Activated CD8-positive, alpha-beta memory T cell treated with anti-CD3 and anti-CD28 coated beads for 1 hour (primary cell): ENCODE measurements at places on chromosomes 3 and 15.
A peak's percentile ranks its signal among the peaks of the same experiment; 100 is the strongest.

GRCh38 chr3:174330303-174330702 lies 528.8 kb upstream of the NAALADL2 start:
- DNase-seq = no peak

DNA sequence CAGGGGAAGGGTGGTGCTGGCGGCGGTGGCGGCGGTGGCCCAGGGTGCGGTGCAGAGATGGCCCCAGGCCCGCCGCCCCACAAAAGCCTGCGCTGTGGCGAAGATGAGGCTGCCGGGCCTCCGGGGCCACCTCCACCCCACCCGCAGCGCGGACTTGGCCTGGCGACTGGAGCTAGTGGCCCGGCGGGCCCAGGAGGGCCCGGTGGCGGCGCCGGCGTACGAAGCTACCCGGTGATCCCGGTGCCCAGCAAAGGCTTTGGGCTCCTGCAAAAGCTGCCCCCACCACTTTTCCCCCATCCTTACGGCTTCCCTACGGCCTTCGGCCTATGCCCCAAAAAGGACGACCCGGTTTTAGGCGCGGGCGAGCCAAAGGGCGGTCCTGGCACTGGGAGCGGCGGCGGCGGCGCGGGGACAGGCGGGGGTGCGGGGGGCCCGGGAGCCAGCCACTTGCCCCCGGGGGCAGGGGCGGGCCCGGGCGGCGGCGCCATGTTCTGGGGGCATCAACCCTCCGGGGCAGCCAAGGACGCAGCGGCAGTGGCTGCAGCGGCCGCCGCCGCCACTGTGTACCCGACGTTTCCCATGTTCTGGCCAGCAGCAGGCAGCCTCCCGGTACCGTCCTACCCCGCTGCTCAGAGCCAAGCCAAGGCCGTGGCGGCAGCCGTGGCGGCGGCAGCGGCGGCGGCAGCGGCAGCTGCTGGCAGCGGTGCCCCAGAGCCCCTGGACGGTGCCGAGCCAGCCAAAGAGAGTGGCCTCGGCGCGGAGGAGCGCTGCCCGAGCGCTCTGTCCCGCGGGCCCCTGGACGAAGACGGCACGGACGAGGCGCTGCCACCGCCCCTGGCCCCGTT lies 1.6 kb downstream of the SKOR1 start:
- DNase-seq = no peak

DNA sequence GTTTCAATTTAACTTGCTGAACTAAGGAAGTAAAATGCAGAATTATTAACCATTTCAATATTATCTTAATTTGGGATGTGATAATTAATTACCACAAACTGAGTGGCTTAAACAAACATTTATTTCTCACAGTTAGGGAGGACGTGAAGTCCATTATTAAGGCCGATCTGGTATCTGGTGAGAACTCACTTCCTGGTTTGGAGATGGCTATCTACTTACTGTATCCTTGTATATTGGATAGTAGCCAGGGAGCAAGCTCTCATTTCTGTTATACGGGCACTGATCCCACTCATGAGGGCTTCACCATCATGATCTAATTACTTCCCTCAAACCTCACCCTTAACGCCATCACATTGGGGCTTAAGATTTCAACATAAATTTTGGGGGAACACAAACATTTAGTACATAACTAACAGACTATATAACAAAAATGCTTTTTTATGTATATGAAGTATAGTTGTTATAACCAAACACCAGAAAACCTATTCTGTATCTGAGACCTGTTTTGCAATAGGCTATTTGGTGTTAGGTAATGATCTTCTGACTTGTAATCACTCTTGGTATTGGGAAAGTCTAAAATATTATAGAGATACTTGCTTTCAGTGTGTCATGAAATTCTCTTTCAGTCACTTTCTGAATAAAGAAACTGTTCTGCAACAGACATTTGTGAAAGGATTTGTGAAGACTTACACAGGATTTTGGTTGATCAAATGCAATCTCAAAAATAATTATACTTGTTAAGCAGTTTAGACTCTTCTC lies 4.7 kb upstream of the KPNA4 start:
- no peak for DNase-seq

- DNase-seq = no peak
These were observed 64.4 kb upstream of the TAMM41 start for GRCh38 chr3:11910971-11911531.

- no peak for DNase-seq
These were observed 256.0 kb downstream of the SV2B start for GRCh38 chr15:91356083-91356482.

DNA sequence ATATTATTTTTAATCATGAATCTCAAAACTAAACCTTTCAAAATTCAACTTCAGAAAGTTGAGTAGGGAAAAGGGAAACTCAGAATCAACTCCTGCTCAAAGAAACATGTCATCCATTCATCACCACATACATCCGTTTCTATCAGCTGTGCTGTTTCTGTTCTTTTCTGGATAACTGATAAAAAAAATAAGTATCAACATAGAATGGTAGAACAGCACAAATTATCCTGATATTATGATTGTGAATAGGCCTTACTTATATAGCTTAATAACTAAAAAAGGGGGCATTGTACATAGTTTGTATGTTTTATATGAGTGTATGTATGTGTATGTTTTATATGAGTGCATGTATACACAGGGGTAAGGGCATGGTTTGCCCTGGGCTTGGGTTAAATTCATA lies 3.1 kb downstream of the TM4SF1 start:
- DNase-seq = no peak

- no peak for DNase-seq
These were observed 228.6 kb downstream of the UBE2E2 start for GRCh38 chr3:23431764-23432163.

- no peak for DNase-seq
These were observed 92.4 kb downstream of the CLDN1 start for GRCh38 chr3:190229632-190230424.

- DNase-seq = no peak
These were observed 469.9 kb upstream of the CBLB start for GRCh38 chr3:106338582-106339214.

DNA sequence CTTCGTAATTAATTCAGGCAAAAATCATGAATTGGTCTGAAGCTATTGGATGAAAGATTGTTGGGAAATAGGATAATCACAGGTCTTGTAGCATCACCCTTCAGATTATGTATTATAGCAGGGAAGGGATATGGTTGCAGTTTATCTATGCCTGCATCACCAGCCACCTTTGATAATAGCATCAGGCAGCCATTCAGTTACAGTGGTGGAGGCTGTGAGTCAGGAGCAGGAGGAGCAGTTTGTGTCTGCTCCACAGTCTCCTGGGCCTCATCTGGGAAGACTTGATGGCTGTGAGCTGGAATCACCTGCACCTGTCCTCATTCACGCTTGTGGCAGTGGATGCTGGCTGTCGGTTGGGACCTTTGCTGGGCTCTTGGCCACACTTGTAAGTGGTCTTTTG lies 104.3 kb upstream of the PLXNA1 start:
- DNase-seq = no peak

- DNase-seq = no peak
These were observed 195.6 kb downstream of the ZBBX start for GRCh38 chr3:167184511-167184910.

GRCh38 chr3:39025222-39025970 lies 26.3 kb downstream of the SCN11A start:
- no peak for DNase-seq

DNA sequence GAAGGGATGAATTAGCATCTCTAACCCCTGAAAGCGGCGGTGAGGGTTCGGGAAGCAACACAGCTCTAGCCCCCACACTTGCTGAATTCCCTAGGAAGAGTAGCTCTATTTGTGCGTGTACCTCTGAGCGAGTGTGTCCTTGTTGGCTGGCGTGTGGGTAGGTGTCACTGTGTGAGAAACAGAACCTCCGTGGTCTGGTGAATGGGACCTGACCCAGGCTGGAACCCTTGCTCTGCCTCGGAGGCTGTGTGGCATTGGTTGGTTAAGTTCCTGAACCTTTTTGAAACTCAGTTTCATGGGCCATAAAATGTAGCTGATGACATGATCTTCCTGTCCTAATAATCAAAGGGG lies 414 bp upstream of the TMEM115 start:
- no peak for DNase-seq

DNA sequence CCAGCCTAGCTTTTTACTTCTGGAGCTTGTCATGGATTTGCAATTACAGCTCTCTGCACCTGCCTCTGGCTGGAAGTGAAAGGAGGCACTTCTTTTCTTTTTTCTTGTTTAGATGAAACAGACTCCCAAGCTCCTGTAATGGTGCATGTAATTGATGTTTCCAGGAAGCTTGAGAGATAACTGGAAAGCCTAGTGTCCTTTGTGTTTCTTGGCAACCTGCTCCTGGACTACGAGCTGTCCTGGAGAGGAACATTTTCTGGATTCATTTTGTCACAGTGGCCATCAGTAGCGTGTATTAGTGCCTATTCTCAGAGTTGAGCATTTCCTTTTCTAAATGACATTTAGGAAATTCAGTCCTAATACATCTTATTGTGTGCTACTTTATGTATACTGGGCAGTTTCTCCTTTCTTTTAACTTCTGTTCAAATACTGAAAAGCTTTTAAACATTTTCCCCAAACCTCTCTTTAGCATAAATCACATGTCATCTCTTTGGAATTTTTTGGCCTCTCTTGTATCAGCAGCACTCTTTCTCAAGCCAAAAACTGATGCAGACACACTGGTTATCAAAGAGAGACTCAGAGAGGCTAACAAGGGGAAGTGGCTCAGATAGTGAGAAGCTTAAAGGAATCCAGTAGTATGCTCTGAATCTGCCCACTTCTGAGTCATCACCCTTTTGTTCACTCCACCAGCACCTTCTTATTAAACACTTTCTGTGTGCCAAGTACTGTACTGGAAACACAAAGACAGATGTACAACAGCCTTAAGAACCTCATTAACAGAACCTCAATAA lies 62.6 kb upstream of the SLC2A2 start:
- no peak for DNase-seq

- DNase-seq = no peak
These were observed 293.6 kb downstream of the FGF12 start for GRCh38 chr3:192433704-192434103.

GRCh38 chr3:132064114-132064513 lies 29.3 kb upstream of the CPNE4 start:
- DNase-seq = no peak

DNA sequence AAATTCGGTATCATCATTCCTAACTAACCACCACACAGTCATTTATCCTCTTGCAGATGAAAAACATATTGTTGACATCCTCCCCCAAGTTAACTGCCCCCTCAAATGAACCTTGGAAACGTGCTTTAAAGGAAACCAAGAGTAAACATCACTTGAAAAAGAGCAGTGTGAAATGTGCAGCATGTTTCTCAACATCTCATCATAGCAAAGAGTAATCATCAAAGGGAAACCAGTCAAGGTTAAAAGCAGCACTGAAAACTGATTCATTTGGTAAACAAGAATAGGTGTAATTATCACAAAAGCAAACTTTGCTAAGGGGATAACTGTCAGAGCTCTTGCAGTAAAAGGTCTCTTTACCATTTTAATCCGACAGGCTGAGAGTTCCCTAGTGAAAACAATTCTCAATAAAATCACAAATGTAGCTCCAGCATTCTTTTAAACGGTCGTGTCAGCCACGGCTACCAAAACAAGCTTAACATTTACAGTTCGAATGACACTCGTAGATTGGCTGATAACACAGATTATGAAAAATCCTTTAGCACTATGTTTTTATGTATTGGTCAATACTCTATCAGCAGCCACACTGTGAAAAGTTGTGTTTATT lies 461.0 kb downstream of the GBE1 start:
- no peak for DNase-seq

DNA sequence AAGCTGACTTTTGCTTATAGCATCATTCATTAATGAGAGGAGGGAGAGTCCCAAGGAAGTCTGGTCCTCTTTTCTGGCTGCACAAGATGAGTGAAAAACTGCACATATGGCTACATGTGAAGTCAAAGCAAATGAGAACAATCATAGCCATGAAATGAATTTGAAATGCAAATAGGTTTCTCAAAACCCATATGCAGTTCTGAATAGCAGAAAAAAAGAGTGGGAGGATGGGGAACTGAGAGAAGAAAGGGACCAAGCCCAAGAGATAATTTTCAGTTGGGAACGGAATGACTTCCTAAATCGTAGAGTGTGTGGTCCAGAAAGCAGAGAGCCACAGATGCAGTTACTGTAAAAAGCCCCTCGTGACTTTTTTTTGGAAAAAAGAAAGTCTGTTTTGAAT lies 66.3 kb downstream of the GTPBP8 start:
- DNase-seq = no peak

- no peak for DNase-seq
These were observed 15.0 kb downstream of the CDCP1 start for GRCh38 chr3:45131201-45131600.

- no peak for DNase-seq
These were observed 493.9 kb upstream of the ZNF385D start for GRCh38 chr3:22244761-22245521.

- DNase-seq = no peak
These were observed 19.6 kb upstream of the HCN4 start for GRCh38 chr15:73388256-73388781.

GRCh38 chr3:13420831-13421765 lies 976 bp upstream of the NUP210 start:
- DNase-seq = peak; percentile 46

- DNase-seq = no peak
These were observed 103.8 kb upstream of the PRR20G start for GRCh38 chr3:127391436-127392155.

GRCh38 chr3:61715886-61716527 lies 154.6 kb downstream of the PTPRG start:
- DNase-seq = no peak

DNA sequence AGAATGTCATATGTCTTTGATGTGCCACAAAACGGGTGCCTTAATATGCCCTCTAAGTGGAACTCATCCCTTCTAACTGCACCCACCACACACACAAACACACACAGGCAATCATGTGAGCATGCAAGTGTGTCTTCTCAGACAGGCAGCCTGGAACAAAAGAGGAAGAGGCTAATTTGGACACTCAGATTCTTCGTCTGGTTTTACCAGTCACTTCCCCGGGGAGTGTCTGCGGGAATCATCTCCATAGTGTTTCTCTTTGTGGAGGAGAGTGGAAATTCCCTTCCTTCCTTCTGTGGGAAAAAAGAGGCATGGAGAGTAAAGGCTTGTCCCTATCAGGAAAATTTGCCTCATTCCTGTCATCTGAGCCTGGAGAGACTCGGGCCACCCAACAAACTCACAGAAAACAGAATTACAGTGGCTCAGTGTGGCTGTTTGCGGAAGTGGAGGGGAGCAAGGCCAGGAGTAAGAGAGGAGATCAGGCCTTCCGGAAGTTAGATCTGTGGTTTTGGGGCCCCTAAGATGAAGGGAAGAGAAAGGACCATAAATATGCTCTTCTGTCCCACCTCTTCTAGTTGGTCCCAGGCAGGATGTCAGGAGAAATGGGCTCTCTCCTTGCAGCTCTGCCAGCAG lies 212.6 kb upstream of the SEMA6D start:
- no peak for DNase-seq
